Pancreas (tissue), 10 donors: ENCODE measurements at places on chromosomes 4 and X. TPM values are rescaled to one million over a fixed set of nuclear protein-coding genes. Genes with fewer than 3 reads are reported as not detected.

GRCh38 chr4:84944947-84945346 is 21.5 kb downstream of the WDFY3 start:
- H3K27ac ChIP-seq, result no peak overlapping the region
- no peaks in the 10 kb centered on the region for H3K36me3 ChIP-seq
- no peaks in the 10 kb centered on the region for H3K27me3 ChIP-seq
- no peak for DNase-seq
- no peak overlapping the region for H3K4me3 ChIP-seq

GRCh38 chrX:45485719-45486118 is 285.0 kb upstream of the DIPK2B start:
- no peaks in the 10 kb centered on the region for H3K36me3 ChIP-seq
- no peaks in the 10 kb centered on the region for H3K27me3 ChIP-seq
- H3K27ac ChIP-seq, result no peak overlapping the region
- no peak overlapping the region for H3K4me3 ChIP-seq
- H3K4me1 ChIP-seq, result no peaks in the 10 kb centered on the region
- no peak for DNase-seq

The CITED1 gene
- total RNA-seq, result 1.3 TPM

- no peaks in the 10 kb centered on the region for H3K4me1 ChIP-seq
- H3K4me3 ChIP-seq, result no peak overlapping the region
- no peaks in the 10 kb centered on the region for H3K36me3 ChIP-seq
- H3K27me3 ChIP-seq, result no peaks in the 10 kb centered on the region
- no peak for DNase-seq
These were observed 892.4 kb upstream of the TENM3 start for GRCh38 chr4:181350615-181351415.

GRCh38 chrX:17876135-17876534 is 15.0 kb upstream of the RAI2 start:
- H3K4me3 ChIP-seq, result no peak overlapping the region
- DNase-seq, result no peak
- no peaks in the 10 kb centered on the region for H3K36me3 ChIP-seq
- H3K27me3 ChIP-seq, result no peaks in the 10 kb centered on the region
- H3K27ac ChIP-seq, result no peak overlapping the region

The TKTL2 gene
- not detected for total RNA-seq

DNA sequence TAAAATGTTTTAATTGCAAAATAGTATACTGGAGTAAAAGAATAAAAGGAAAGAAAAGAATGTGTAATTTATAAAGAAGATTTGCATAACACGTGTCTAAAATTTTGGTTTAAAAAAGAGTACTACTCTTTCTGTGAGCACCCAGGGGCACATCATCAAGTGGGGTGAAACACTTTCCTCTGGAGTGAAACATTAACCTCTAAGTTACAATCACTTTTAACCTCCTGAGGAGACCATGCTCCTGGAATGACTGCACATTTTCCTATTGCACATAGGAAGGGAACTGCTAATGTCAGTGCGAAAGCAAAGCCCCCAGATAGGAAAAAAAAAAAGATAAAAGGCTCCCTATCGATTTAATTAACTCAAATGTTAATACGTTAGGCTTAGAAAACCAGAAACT is 13.3 kb downstream of the VEGFC start:
- H3K36me3 ChIP-seq, result no peaks in the 10 kb centered on the region
- H3K27ac ChIP-seq, result no peak overlapping the region
- DNase-seq, result no peak
- no peaks in the 10 kb centered on the region for H3K27me3 ChIP-seq
- H3K4me1 ChIP-seq, result no peaks in the 10 kb centered on the region
- H3K4me3 ChIP-seq, result no peak overlapping the region

DNA sequence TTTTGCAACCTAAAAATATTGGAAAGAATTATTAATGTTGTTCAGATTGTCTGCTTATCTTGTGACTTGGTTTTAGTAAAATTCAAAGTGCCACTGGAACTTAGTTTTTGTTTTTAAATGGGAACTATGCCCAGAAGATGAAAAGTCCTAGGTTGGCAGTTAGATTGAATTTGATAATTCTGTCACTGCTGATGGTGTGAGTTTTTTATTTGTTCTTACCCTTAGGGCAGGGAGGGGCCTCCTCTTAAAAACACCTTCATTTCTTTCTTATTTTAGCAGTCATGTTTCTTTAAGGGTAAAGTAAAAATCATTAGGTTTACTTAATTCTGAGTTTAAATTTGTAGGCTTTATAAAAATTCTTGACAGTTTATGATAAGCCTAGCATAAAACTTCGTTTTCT is 80.6 kb downstream of the AFF1 start:
- no peaks in the 10 kb centered on the region for H3K27me3 ChIP-seq
- no peak overlapping the region for H3K4me3 ChIP-seq
- no peak overlapping the region for H3K27ac ChIP-seq

DNA sequence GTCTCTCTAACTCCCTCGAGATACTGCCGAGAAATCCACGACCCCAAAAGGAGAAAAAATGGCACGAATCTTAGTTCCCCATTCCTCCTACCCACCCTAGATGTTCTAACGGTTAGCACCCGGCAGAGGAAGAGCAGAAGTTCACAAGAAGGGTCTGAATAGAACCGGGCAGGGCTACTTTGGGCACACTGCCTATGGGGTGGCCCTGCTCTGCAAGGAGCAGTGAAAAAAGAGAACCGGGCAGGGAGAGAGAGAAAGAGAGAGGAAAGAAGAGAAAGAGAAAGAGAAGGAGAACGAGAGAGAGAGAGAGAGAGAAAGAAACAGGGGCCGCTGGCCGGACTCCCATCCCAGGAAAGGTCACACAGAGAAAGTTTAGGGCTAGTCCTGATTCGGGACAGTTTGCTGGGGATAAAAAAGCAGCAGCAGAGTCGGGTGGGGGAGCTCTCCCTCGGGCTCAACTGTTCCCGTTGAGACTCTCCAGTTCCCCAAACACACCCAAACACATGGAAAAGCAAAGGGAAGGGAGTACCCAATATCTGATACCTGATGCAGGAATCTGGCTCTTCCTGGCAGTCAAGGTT is 468 bp downstream of the GLA start:
- peak overlapping the region; percentile 94 for H3K27ac ChIP-seq
- no peaks in the 10 kb centered on the region for H3K4me1 ChIP-seq
- no peaks in the 10 kb centered on the region for H3K27me3 ChIP-seq
- no peaks in the 10 kb centered on the region for H3K36me3 ChIP-seq

GRCh38 chrX:109134777-109135176 is 347.1 kb downstream of the GUCY2F start:
- H3K27ac ChIP-seq, result no peak overlapping the region
- no peak for DNase-seq
- H3K27me3 ChIP-seq, result no peaks in the 10 kb centered on the region
- H3K36me3 ChIP-seq, result no peaks in the 10 kb centered on the region
- H3K4me1 ChIP-seq, result no peaks in the 10 kb centered on the region
- no peak overlapping the region for H3K4me3 ChIP-seq

The PRR32 gene
- not detected for total RNA-seq

DNA sequence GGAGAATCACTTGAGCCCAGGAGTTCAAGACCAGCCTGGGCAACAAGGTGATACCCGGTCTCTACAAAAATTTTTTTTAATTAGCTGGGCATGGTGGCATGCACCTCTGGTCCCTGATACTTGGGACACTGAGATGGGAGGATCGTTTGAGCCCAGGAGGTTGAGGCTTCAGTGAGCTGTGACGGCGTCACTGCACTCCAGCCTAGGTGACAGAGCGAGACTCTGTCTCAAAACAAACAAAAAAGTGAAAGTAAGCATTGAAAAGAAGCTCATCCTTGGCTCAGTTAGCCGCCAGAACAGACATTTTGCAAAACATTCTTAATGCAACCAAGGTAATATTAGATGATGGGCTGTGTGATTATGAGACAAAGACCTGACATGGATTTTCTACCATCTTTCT is 223.3 kb upstream of the VCX3A start:
- no peaks in the 10 kb centered on the region for H3K36me3 ChIP-seq
- H3K27me3 ChIP-seq, result no peaks in the 10 kb centered on the region
- no peak overlapping the region for H3K4me3 ChIP-seq
- H3K4me1 ChIP-seq, result no peaks in the 10 kb centered on the region
- DNase-seq, result no peak

The TCEAL2 gene
- total RNA-seq, result 1.0 TPM

DNA sequence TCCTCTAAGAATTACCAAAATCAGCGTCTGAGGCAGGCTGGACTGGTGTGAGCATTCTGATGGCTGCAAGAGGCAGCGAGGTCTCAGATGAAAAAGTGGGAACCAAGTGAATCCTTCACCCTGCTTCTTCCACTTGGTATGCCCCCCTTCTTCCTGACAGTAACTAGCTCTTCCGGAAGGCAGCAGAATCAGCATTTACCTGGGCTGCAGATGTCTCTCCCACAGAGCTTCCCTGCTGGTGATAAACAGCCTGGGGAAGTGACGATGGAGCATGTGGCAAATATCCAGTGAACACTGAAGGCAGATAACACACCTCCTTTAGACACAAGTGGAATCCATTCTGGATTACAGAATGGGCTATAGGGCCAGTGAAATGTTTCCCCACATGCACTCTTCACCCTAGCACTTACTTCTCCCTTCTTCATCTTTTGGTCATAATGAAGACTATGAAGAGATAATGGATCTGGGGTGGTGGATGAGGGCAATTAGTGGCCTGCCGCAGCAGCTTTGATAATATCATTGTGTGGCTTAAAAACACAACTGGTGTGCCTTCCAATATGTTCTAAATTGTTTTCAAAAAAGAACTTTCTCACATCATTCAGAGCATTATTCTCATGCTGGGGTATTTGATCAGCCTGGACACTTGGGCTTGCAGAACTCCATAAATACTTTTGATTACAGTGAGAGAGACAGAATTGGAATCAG is 60.8 kb upstream of the TBC1D9 start:
- no peak overlapping the region for H3K27ac ChIP-seq
- no peaks in the 10 kb centered on the region for H3K4me1 ChIP-seq
- no peaks in the 10 kb centered on the region for H3K36me3 ChIP-seq
- H3K27me3 ChIP-seq, result no peaks in the 10 kb centered on the region
- H3K4me3 ChIP-seq, result no peak overlapping the region

DNA sequence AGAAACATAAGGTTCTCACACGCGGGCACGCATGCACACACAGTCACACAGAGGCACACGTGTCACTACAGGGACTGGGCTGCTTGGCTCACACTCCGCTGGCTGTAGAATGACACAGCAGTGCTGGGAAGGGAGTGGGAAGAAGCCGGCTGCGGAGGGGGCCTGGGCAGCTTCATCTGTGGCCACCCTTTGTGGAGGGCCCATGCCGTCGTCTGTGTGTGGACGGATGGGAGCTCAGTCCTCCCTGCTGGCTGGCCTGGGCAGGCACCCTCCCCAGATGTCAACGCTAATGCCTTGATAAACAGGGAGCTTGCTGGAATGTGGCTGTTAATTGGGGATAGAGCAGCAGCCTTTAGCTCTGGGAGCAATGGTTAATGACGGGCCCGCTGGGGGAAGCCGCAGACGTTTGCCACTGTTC is 621.1 kb downstream of the BCOR start:
- H3K4me1 ChIP-seq, result no peaks in the 10 kb centered on the region
- H3K27ac ChIP-seq, result no peak overlapping the region
- no peak for DNase-seq

DNA sequence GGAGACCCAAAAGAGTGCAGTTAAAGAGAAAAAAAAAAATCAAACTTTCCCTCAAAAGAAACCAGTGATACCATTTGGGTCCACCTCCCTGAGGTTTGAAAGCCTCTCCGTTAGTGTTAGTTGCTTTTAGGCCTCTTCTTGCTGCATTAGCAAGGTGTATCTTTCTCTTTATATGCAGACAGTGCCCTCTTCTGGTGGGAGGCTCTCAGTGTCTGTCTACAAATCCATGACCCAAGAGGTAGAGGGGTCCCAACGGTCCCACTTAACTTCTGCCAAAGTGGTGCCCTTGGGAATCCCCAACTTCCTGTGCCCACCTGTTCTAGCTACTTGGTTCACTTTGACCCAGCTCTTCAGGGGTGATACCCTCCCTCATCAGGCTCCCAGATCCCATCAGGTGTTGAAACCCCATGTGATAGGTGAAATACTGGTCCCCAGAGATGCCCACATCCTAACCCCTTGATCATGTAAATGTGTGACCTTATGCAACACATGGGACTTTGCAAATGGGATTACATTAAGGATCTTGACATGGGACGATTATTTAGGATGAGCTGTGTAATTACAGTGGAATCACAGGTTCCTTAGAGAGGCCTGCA is 63.7 kb upstream of the CD99 start:
- no peaks in the 10 kb centered on the region for H3K4me1 ChIP-seq

DNA sequence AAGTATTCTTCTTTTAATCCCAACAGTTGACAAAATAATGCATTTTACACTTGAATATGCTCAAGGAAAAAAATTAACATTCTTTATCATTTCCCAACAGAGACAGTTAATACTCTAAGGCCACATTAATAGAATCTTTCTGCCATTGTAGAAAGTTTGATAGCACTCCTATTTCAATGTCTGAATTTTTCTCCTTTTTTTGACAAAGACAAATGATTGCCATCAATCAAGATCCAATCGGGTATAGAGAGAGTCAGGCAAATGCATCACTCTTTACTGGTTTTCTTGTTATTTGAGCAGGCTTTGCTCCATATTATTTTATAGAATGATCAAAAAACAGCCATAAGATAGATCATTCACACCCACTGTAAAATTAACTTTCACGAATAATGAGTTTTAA is 46.1 kb downstream of the MAB21L2 start:
- H3K27ac ChIP-seq, result no peak overlapping the region
- no peaks in the 10 kb centered on the region for H3K36me3 ChIP-seq
- no peak overlapping the region for H3K4me3 ChIP-seq
- H3K27me3 ChIP-seq, result no peaks in the 10 kb centered on the region

DNA sequence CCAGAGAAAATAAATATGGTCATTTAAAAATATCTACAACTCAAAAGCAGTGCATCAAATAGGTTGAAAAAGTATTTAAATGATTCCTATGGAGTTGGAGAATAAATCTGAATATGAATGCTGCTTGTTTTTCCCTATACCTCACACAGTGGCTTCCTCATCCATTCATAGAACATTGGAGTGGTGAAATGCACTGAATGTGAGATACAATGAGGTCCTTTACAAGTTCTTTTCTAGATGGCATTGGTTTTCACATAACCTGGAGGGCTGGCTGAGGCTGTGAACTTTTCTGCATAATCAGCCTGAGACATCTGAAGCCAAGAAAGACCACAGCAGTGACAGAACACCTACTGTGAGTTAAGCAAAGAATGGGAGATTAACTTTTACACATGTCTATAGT is 279.1 kb upstream of the NRK start:
- H3K4me1 ChIP-seq, result no peaks in the 10 kb centered on the region
- H3K36me3 ChIP-seq, result no peaks in the 10 kb centered on the region
- peaks cover 3% of the 10 kb centered on the region for H3K27me3 ChIP-seq
- no peak for DNase-seq
- no peak overlapping the region for H3K27ac ChIP-seq
- H3K4me3 ChIP-seq, result no peak overlapping the region

The FRMPD3 gene
- 0.06 TPM for total RNA-seq

The WDR17 gene
- 1.9 TPM for total RNA-seq
